ENCODE measurements at places on chromosomes 2 and 18.

DNA sequence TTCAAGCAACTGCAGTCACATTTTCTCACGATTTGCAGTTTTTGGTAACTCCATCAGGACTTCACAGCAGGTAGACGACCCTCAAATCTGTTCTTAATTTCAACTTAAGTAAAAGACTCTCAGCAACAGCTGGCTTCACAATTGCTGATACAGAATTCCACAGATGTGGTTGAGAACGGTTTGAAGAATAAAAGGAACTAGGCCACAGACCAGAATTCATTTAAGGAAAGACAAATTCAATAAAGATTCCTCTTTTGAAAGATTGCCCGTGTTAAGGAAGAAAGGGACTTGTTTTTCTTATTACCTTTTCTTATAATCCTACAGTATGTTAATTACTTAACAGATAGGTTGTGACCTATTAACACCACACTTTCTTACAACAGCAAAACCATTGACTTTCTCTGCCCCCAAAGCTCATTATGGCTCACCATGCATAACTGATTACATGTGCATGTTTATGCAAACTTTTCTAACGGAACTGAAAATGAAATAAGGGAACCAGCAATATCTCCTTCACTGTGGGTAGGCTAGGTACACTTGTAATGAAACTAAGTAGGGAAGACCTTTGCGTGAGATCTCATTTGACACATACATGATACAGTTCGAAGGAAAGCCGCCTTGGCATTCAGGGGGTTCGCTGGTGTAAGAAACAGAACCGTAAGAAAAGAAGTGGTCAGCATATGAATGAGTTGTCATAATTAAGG is 4.7 kb upstream of the ZNF516 start:
- no peak for DNase-seq

- DNase-seq, result no peak
Observed at GRCh38 chr18:50880119-50880465, 1.2 kb downstream of the ME2 start.

DNA sequence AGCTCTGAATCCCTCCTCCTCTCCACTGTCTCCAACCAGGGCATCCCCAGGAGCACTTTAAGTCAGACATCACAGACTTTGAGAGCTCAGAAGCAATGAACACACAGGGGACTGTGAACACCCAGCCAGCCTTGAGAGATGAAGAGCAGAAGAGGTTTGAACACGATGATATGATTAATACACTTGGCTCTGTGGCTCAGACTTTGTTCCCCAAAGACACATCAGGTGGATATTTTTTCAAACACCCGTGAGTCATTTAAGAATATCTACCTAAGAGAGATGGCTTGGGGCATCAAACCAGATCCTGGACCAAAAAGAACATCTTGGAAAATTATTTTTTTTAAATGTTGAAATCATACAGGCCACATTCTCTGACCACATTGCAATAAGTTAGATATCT is 134.9 kb upstream of the OTOS start:
- DNase-seq, result no peak

GRCh38 chr2:116810645-116811044 is 1003.8 kb upstream of the DDX18 start:
- DNase-seq, result no peak

Data from aorta (tissue), 5 donors.